ENCODE measurements at places on chromosomes 6 and 20.

DNA sequence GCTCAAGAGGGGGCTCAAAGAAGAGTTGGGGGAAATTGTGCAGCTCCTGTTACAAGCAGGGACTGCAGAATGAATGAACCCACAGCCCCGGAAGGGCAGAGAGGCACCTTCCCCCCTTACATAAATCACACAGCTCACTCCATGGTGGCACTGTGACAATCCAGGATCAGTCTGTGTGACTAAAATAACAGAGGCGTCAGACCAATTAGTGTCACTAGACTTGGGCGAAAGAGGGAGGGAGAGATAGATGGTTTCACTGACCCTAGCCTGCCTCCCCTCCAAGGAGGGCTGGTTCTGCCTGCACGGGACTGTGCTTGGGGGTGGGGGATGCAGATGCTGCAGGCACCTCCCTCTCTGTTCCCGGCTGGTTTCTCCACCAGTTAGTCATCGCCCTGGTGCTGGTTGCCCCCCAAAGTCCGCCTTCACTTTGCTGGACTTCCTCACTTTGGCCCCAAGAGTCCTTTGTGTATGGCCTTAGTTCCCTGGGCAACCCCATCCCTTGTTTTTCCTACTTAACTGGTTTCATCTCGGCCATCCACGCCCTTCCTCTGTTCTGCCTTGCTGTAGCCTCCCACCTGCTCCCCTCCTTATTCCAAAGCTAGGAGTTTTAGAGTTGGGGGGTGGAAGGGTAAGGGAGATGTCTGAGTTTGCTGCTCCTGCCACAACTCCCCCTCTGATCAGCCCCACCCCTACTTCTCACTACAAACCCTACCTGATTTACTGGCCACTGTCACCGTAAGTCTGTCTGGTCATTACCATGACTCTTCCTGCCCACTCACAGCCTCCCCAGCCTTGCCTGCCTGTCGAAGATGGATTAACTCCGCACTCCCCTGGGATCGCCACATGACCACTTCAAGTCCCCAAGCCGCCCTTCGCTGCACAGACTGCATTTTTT lies 17.7 kb downstream of the CCDC167 start:
- DNase-seq = no peak

DNA sequence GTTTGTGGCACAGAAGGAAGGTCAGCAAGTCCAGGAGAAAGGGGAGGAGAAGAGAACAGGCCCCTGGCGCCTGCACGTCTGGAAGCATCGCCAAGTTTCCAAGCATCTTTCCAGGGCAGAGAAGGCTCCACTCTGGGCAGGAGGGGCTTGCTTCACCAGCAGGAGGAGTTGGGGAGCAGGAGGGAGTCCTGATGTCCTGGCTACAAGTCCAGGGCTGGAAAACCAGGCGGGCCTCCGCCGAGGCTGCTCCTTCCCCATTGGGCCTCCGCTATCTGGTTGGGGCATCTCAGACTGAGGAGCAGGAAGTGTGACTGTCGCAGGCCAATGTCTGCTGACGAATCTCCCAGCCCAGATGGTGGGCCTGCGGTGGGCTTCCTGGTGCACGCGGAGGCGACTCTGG lies 421.9 kb downstream of the PREX1 start:
- DNase-seq = no peak

DNA sequence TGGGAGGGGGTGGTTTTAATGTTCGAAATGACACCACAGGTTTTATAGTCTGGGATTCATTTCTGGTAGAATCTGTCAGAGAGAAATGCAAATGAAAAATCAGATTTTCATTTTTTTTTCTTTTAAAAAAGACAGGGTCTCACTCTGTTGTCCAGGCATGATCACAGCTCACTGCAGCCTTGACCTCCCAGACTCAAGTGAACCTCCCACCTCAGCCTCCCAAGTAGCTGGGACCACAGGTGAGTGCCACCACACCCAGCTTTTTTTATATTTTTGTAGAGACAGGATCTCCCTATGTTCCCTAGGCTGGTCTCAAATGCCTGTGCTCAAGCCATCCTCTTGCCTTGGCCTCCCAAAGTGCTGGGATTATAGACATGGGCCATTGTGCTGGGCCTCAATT lies 2.4 kb upstream of the ADNP start:
- DNase-seq = no peak

GRCh38 chr6:24752917-24753492 lies 21.7 kb upstream of the GMNN start:
- DNase-seq = no peak

GRCh38 chr6:52423971-52424381 lies 3.8 kb downstream of the EFHC1 start:
- DNase-seq = no peak

DNA sequence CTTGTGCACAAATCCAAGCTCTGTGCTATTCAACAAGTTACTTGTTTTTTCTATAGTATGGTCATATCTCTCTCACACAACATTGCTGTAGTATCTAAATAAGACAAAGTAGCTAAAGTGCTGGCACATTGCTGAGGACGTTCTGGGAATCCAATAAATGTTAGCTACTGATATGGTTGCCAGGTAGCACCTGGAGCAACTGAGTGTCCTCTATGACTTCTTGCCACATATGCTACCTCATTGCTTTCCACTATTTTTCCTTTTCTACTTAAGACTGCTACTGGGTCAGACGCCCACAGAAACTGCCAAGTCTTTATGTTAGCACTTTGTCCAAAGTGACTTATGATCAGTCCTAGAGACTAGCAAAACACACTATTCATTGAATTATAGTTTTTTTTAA lies 85.3 kb downstream of the SYCP2 start:
- no peak for DNase-seq

DNA sequence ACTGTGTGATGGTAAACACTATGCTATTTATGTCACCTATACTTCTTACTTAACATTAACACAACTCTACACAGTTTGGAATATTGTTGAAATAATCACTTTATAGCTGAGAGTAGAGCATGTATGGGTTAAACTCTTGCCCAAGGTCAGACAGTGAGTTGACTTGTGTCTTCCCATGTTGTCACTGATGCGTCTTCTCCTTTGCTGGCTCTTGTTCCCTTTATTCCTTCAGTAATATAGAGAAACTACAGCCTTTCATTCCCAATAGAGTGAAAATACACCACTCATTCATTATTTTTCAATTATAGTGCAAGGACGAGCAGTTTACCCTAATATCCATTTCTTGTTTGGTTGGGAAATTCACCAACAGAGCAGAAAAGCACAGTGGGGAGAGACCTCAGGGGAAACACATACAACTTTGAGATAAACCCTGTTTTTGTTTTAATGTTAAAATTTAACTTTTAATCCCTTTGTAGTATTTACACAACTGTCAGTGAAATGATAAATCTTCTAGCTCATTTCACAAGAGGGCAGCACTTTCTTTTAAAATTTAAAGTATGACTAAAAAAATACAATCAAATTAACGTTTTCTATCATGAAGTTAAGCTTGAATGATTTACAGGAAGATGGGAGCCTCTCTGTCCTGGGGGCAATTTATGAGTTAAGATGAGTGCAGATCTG lies 363.0 kb downstream of the UTRN start:
- no peak for DNase-seq

DNA sequence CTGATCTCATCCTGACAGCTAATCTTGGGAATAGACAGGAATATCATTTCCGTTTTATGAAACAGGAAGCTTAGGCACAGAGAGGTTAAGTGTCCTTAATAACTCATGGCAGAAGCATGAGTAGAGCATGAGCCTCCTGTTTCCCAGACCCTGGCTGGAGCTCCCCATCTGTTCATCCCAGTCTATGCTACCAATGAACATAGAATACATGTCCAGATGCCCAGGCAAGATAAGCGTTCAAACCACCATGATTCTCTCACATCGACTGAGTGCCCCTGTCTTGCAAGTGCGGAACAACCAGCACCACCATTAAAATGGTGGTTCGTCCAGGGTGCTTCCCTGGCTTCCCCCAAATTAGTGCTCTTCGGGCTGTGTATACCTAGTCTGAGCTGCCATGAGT lies 217.1 kb downstream of the FARS2 start:
- DNase-seq = no peak

DNA sequence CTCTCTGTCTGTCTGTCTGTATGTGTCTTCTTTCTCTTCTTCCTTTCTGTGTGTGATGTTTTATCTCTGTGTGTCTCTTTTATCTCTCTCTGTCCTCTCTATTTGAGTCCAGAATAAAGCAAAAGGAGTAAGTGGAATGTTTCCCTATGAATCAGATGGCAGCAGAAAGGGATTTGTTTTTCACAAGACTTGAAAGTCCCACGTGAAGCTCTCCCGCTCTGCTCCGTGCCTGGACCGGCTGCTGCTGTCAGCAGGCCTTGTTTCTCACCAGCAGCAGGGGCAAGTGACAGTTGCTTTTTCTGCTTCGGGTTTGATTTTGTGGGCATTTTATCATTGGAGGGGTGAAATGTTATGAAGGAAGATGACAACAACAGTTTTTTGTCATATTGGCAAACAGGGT lies 212.7 kb downstream of the PACRG start:
- no peak for DNase-seq

DNA sequence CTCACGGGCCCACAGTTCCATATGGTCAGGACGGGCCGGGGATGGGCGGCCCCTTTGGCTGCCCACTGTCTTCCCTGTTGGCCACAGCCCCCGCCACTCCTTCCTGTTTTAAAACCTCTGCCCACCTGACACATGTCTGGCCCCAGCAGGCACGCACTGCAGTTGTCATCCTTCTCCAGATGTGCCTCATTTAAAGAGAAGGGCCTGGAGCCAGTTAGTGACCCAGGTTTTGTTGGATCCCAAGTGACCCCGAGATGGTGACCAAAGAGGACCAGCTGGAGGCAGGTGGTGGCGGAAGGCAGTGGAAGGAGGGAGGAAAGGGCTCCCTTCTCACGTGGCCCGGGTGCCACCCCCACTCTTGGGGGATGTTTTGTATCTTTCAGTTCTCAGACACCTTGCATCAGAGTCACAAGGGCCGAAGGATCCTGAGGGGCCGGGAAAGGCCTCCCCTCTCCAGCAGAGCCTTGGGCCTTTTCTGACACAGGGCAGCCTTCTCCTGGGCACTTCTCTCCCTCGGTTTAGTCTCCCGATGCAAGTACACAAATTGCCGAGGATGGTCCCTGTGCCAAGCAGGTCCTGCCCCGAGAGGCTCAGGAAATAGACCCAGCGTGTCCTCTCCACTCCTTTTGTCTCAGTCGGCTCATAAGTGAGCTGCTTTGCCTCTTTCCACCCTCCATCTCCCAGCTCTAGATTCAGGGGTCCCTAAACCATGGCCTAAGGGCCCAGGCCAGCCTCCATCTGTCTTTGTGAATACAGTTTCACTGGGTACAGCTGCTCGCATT lies 117.6 kb downstream of the SULF2 start:
- no peak for DNase-seq

- DNase-seq = no peak
Measured at GRCh38 chr6:150251566-150252186, 108.8 kb downstream of the PPP1R14C start.

DNA sequence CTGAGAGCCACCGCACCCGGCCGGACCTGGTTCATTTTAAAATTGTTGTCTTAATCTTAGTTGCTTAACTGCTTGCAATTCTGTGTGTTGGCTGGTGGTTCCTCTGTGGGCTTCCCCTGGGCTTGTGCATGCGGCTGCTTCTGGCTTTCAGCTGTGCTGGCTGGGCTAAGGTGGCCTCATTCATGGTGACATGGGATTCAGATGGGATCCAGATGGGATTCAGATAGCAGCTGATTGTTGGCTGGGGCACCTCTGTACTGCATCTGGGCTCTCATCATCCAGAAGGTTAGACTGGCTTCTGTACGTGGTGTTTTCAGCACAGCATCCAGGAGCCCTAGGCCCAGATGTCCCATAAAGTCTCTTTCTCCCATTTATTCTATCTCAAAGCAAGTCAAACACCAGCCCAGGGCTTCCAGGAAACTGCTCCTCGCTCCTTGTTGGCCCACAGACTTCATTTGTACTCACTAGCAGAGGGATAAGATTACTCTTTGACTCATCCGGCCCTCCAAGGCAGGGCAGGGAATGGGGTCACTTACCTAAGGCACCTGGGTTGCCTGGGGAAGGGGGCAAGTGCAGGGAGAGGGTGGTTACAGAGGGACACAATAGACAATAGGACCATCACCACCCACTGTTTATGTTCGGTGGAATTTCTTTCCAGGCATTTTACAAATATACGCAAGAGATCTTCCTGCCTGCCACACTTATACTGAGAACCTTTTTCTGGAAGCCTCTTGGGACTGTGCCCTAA lies 10.2 kb upstream of the PEDS1 start:
- DNase-seq = peak; percentile 59

DNA sequence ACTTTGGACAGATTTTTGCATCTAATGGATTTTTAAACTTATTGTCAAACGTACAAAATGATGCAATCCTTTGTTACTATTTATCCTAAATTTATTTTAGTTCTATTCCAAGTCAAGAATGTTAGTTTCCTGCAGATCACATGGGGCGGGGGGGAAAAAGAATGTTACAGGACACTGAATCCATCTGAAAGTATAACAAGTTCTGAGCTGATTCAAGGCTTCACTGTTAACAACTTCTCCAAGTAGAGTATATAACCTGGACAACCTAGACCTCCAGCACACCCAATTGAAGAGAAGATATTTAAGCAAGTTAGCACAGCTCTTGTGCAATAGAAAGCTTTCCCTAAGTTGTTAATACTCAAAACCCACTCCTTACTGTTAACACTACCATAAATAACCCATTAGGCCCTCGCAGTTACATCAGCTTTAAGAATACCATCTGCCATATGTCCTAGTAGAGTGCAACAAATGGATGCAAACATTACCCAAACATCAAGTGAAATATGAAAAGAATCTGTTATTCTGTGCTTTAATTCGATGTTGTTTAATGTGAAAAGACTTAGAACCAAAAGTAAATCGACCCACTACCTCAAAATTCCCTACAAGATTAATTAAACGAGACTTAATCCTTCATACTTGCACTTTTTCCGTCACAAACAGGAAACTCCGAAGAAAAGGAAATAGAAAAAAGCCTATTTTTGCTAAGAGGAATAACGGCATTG lies 1.3 kb downstream of the SEC63 start:
- DNase-seq = no peak

DNA sequence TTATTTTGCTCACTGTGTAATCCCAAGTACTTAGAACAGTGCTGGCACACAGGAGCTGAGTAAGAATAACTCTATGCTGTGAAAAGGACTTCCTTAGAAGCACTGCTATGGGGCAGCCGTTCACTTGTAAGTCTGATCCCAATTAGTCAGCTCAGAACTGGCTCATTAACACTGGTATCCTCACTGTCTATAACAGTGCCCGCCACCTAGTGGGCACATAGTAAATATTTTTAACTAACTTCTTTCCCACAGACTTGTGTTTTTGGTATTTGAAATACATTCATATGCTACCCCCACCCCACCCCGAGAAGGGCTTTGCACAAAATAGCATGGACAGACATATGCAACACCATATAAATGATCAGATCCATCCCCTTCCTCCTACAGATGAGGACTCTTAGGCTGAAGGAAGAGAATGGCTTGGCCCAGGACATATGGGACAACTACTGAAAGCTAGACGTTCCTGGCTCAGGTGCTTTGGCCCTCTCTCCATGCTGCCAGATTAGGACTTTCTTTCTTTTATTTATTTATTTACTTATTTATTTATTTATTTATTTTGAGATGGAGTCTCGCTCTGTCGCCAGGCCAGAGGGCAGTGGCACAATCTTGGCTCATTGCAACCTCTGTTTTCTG lies 47.1 kb downstream of the DST start:
- DNase-seq = no peak

Measured in left ventricle myocardium inferior (tissue), 1 donor.